NCI-H226 (cell line): ENCODE measurements at places on chromosomes 1 and 21.

DNA sequence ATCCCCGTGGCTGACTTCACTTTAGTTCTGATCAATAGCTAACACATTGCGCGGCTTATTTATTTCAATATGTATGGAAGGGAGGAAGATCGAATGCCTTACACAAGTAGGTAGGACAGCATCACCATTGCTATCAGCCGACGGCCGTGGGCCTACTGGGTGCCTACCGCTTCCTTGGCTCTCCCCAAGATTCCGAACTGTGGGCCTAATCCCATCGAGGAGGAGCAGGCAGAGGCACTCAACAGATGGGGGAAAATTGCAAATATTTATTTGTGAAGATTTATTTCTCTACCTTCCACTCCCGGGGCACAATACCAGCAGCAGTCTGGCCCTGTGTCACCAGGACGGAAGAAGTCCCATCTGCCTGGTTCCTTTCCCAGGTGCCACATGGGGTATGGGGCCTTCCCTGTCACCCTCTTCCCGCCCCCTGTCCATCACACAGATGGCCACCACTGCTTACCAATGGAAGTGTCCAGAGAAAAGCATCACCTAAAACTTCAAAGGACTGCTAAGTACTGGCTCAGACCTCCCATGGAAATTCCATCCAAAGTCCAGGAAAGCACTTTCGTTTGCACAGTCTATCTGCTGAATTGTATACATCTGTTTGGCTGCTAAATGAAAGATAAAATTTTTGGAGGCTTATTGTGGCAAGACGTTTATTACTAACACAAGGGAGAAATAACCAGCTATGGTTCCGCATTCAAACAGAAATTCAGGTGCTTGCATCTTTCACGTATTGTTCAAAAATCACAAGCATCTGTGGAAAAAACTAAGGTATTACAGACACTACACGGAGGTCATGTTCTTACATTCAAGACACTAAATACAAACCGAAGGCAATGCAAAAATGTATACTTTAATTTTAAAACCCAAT, 11.8 kb downstream of the AGT start:
- DNase-seq, result no peak

DNA sequence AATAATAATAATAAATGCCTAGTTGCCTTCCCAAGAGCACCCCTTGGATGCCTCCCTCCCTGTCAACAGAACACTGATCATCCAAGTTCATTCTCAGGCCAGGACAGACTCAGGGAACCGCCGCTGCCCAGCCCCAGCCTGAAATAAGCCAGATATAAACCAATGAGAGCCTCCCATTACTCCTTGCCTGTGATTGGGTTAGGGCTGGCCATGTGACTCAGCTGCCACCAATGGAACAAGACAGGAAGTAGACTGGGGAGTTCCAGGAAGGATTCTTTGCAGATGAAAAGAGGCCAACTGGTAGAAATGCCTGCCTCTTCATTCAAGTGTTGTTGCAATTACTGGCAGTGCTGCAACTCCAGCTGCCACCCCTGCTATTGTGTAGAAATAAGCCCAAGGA, 146.4 kb upstream of the TIAM1 start:
- no peak for DNase-seq

- no peak for DNase-seq
Measured at GRCh38 chr1:214417545-214418210, 133.7 kb downstream of the PTPN14 start.

GRCh38 chr1:32413507-32414185, 19.4 kb upstream of the BSDC1 start:
- DNase-seq, result no peak

DNA sequence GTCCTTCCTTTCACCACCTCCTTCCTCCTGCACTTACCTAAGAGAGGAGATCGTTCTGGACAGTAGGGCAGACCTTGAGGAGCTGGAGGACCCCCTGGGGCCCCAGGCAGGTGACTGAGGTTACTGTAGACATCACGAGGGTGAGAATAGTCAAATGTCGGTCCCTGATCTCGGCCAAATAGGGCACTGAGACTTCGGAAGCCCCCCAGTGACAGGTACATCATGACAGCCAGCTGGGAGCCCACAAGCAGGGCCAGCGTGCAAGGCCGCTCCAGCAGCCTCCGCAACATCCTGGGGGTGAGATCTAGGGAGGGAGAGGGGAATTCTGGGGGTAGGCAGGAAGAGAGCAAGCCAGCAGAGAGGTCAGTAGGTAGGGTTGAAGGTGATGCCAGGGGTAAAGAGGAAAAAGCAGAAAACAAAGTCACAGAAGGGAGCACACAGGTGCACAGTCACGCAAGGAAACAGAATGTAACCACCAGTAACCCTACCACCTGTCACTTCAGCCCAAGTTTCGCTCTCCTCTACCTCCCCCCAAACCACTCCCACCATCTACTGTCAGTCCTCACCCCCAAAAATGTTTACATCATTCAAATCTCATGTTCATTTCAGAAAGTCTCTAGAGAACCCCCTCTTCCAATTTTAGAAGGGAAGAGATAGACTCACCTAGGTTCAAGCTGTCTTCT, 1.4 kb downstream of the B4GALT3 start:
- DNase-seq, result no peak

- DNase-seq, result no peak
Measured at GRCh38 chr1:165686121-165686970, 12.0 kb downstream of the ALDH9A1 start.

DNA sequence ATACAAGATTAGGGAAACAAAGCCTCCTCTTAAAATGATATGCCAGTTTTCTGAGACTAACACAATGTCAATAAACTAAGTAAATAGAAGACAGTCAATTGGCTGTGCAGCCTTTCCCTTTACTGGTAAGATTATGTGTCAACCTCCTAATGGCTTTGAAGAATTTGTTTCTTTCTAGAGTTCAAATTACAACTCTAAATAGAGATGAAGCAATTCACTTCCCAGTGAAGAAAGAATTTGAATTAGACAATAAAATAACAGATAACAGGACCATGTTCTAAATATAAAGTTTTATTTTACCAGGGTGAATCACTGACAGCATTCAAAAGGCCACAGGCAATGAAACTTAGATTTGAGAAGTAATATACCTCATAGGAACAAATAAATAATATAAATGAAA, 680.3 kb downstream of the PLA2G4A start:
- DNase-seq, result peak; percentile 25

- peak; percentile 14 for DNase-seq
Measured at GRCh38 chr1:202765721-202766120, 42.5 kb downstream of the KDM5B start.

GRCh38 chr1:21262293-21263051, 27.8 kb downstream of the ECE1 start:
- no peak for DNase-seq

- no peak for DNase-seq
Measured at GRCh38 chr1:247561711-247562110, 12.8 kb downstream of the GCSAML start.

DNA sequence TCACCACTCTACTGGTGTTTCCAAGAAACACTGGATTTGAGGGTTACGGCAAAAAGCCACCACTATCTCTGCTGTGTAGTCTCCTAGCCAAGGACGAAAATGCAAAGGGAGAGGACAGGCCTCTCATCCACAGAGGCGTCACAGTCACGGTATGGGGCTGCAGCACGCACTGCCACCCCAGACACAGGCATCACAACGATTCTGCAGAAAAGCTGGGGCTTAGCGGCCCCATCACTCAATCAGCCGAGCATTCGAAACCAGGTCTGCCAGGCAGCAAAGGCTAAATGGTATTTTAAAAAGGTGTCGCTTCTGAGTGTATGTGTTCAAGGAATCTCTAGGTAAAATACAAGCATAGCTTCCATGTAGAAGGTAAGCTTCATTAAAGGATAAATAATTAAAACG, 1.4 kb downstream of the RIPK4 start:
- no peak for DNase-seq

DNA sequence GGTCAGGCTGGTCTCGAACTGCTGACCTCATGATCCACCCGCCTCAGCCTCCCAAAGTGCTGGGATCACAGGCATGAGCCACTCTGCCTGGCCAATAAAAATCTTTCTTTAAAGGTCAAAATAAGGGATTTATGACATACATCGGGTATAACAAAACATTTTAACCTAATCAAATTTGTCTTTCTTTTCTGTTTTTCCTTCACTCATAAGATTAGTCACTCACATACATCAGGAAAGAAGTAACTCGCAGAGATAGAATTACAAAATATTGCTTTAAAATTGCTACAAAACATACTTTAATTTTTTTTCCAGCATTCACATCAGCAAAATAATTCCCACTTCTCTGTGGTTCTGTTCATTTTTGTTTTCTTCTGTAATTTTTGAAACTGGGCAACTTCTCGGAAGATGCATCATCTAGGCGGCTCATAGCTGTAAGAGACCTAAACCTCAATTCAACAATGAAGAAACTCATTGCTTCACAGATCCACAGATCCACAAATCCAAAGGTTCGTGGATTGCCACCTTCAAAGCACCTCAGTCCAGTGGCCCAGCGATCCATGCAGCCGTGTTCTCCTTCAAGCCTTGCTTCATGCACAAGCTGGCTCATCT, 39.7 kb downstream of the NEK2 start:
- DNase-seq, result no peak

DNA sequence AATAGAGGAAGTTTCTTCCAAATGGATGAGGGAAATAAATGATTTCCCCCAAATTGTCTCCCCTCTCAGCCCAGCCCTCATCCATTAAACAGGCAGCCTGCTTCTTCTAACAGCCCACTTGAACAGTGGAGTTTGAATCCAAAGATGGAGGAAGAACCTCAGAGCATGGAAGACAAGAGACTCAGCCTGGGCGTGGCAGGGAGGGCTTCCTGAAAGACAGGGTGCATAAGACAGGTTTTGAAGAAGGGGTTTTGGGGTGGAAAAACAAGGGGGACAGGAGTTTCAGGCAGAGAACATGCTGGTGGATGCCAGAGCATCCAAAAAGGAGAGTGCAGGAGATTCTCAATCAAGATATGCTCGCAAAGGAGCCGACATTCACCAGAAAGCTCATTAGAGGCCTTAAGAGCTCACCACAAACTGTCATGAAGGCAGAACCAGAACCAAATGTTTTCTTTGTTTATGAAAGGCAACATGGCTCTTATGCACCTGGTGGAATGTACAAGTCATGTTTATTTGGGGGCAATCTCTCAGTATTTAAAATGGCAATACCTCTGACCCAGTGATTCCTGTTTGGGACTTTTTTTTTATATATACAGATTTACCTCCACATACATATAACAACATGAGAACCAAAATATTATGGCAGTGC, 26.5 kb upstream of the TSPEAR start:
- no peak for DNase-seq

- no peak for DNase-seq
Measured at GRCh38 chr1:32767156-32767555, 50.0 kb downstream of the YARS1 start.

- DNase-seq, result peak; percentile 41
Measured at GRCh38 chr1:207997486-207998268, 86.8 kb upstream of the CD34 start.

DNA sequence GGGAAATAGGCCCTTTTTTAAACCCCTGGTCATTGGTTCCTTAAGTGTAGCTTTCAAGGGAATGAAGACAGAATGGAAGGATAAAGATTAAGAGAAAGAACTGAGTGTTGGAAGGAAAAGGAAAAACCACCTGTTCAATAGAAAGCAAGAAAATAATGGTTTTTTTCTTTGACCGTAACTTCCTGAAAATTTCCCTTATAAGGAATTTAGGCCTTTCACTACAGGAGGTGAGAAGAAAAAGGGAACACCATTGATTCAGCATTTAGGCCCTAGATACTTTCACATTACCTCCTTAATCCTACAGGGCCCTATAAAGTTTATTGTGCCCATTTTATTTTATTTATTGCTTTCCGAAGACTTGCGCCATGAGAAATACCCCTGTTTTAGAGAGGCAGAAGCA, 18.9 kb downstream of the KPNA6 start:
- DNase-seq, result no peak

- peak; percentile 72 for DNase-seq
Measured at GRCh38 chr1:107617456-107617855, 347.5 kb downstream of the VAV3 start.

DNA sequence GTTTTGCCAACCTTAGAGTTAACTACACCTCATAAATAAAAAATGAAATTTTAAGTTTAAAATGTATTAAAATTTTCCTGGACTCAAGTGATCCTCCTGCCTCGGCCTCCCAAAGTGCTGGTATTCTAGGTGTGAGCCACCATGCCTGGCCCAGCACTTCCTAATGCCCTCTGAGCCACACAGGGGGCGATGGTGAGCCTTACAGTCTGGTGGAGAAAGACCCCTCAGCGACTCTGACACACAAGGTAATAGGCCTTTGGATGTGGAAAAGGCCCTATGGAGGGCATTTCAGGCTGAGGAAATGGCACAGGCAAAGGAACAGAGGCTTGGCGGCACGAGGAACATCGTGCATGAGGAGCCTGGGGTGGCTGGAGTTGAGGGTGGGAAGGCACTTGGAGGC, 6.7 kb downstream of the CITED4 start:
- no peak for DNase-seq

- peak; percentile 95 for DNase-seq
Measured at GRCh38 chr21:27480841-27481261, 514.0 kb upstream of the ADAMTS5 start.

GRCh38 chr1:20105856-20106255, 13.5 kb downstream of the PLA2G2D start:
- peak; percentile 22 for DNase-seq

GRCh38 chr1:176101951-176102642, 105.0 kb downstream of the COP1 start:
- DNase-seq, result no peak

DNA sequence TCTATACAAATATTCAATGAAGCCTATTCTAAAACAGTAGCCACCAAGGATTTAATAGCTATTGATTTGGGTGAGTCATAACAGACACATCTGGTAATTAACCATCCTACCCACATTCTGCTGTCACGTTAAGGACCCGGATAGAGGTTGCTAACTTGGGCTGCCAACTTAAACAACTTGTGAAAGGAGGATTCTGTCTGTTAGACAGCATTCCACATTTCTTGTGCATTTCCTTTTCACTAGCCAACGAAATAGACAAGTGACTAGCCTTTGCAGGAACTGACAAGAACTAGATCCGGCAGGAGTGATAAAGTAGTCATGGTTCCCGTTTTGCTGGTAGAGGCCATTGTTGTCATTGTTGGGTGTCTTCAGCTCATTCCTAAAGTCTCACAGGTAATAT, 9.5 kb downstream of the DSCAM start:
- DNase-seq, result no peak

- no peak for DNase-seq
Measured at GRCh38 chr1:10539411-10540043, 64.8 kb downstream of the PEX14 start.

GRCh38 chr1:3669421-3669821, 17.1 kb downstream of the TP73 start:
- DNase-seq, result no peak

GRCh38 chr1:23168079-23168444, 594 bp downstream of the LUZP1 start:
- no peak for DNase-seq

DNA sequence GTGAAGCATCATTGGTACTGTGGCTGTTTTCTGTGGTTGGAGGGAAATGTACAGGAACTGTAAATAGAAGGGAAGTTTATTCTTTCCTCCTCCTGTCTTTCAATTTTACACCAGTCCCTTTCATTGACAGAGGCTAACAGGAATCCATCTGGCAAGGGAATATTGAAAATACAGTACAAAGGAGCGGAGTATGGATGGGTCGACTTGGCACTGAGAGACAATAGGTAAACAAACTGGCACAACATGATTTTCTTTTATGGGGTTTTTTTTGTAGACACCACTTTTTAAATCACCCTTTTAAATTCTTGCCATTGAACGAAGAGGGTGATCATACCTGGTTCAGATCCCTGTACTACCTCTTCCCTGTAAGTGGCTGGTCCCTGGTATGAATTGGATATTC, 341.3 kb downstream of the RWDD3 start:
- DNase-seq, result no peak

- DNase-seq, result no peak
Measured at GRCh38 chr1:230382001-230382491, 44.1 kb downstream of the PGBD5 start.

- no peak for DNase-seq
Measured at GRCh38 chr1:226121049-226121586, 58.6 kb downstream of the H3-3A start.
